ENCODE measurements at places on chromosomes 1 and 21.

- no peak for DNase-seq
Measured at GRCh38 chr1:87615491-87615890, 286.8 kb downstream of the LMO4 start.

DNA sequence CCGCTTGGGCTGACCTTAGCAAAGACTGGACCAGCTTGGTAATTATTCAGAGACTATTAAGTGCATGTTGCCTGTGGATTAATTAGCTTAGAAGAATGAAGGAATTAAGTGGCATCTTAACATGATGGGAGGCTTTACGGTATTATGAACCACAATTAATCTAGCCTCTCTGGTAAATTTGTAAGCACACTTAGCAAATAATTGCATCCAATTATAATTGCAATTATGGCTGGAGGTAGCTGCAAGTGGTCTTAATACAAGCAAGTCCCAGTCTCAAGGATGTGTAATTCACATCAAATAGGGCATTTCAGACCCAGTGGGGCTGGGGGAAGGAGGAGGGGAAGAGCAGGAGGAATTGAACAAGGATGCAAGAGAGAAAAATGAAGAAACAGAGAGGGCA is 151.6 kb downstream of the CNIH3 start:
- no peak for DNase-seq

DNA sequence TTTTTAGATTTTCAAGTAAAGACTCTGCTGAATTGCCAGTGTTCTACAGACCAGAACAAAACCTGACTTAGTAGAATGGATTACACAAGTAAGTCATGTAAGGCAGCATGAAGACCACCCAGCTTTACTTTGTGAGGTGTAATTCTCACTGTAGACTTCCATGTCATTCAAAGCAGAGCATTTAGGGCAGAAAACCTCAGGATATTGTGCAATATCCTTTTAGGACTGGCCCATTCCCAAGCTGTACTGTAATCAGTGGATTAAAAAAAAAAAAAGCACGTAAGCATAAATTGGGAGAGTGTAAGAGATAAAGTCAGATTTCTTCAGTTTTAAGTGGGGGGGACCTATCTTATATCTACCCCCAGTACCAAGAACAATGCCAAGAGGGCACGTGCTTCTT is 380.5 kb upstream of the PRMT6 start:
- DNase-seq: no peak

DNA sequence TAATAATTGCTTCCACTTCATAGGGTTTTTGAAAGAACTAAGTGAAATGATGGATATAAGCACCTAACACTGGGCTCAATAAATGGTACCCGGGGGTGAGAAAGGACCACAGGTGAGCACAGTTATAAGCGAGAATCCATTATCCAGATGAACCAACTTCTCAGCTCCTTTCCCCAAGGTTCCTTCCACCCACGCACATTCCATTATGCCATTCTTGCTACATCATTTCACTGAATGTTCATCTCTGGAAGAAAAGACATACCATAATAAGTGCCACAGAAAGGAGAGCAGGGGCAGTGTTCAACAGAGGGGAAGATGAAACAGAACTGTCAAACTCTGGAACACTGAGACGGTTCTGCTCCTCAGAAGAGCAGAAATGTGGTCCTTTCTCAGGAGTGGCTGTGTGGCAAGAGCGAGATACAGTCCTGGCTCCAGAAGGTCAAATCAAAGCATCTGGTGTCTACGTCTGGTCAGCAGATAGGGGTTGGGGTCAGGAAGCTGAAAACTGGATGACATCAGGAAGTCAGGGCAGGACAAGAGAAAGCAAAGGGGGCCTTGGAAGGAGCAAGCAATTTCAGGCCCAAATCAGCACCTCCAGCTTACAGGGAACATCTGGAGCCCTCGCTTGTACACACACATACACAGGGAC is 255.4 kb upstream of the TMEM51 start:
- DNase-seq: no peak

DNA sequence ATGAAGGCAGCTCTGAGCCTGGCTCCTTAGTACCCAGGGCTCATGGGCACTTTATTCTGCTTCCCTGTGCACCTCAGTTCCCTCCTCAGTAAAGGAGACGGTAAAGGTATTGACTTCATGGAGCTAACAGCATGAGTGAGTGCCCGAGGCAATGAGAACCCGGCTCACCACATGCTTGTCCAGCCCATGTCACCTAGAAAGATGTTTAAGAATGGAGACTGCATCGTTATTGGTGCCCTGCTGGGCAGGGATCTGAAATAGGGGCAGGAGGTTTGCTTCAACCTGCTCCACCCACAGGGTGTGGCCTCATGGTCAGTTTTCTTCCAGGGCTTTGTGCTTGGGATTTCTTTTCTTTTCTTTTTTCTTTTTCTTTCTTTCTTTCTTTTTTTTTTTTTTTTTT is 7.0 kb upstream of the KCNE1 start:
- no peak for DNase-seq

GRCh38 chr1:149916193-149916897 is 1.3 kb downstream of the SV2A start:
- DNase-seq: no peak
